Stimulated activated CD4-positive, alpha-beta T cell treated with anti-CD3 and anti-CD28 coated beads, Interleukin-15, amount 100 ng/mL, for 1 hour (primary cell): ENCODE measurements at places on chromosomes 1 and 21.

DNA sequence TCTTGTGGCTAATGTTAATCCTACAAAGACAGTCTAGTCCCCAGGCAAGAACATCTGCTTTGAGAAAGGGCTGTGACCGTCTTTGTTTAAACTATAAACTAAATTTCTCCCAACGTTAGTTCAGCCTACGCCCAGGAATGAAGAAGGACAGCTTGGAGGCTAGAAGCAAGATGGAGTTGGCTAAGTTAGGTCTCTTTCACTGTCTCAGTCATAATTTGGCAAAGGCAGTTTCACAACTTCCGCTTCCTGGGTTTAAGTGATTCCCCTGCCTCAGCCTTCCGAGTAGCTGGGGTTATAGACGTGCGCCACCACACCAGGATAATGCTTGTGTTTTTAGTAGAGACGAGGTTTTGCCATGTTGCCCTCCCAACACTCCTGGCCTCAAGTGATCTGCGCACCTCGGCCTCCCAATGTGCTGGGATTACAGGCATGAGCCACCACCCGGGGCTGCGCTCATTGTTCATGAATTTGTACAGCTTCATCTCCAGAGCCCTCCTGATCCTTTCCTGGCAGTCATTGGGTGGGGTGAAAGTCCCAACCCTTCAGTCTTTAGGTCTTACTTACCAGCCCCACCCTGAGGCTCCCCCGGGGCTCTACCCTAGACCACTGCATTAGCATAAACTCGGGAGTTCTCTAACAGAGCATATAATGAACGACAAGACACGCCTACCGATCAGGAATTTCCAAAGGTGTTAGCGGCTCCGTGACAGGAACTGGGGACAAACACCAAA, 4.9 kb upstream of the MASP2 start:
- no peak for DNase-seq

DNA sequence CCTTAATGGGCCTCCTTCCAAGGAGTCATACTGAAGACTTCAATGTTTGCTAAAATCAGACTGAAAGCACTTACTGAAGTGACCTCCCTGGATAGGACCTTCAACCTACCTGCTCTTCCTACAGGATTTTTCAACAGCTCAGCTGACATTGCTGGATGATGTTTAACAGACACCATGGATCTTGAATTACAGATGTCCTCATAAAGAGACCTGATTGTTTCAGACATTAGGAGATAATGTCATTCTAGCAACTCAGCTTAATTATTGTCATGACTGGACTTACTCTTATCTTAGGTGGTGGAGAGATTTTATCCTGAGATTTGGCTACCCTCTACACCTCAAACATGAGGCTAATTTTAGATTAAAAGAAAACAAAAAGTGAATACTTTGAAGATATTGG, 73.9 kb upstream of the SDC3 start:
- no peak for DNase-seq

GRCh38 chr1:74197255-74197654, 721 bp downstream of the LRRIQ3 start:
- DNase-seq: no peak

GRCh38 chr1:235586413-235586812, 63.2 kb downstream of the GNG4 start:
- DNase-seq: no peak

DNA sequence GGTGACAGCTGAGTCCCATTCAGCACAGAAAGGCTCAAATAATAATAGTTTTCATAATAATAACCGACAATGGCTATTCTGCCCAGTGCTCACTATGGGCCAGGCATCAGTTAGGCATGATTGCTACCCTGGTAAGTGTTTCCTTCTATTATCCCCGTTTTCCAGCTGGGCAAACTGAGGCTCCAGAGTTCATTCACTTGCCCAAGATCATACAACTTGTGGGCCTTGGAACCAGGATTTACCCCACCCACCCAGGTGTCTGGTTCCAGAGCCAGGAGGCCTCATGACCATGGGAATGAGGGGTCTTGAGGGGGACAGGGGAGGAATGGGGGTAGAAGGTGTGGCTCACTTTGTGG, 518 bp downstream of the PLOD1 start:
- no peak for DNase-seq

GRCh38 chr21:36092681-36093080, 22.9 kb downstream of the CBR1 start:
- DNase-seq: no peak

- DNase-seq: no peak
Measured at GRCh38 chr1:208684192-208684591, 440.0 kb upstream of the PLXNA2 start.

DNA sequence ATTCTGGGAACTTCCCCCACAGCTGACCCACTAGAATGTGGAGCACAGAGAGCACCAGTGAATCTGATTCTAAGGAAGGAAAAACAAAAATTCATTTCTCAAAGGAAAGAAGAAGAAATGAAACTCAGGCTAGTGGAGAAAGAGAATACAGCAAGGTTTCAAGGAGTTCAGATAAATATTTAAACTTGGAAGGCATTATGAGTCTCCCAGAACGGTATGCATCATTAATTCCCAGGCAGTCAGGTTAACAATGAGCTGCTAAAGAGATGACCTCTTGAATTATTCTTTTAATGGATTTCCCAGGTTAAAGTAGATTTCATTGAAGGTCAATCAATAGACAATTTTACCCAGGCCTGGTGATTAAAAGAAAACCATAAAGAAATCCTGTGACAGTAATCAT, 103.6 kb upstream of the KAZN start:
- DNase-seq: no peak

DNA sequence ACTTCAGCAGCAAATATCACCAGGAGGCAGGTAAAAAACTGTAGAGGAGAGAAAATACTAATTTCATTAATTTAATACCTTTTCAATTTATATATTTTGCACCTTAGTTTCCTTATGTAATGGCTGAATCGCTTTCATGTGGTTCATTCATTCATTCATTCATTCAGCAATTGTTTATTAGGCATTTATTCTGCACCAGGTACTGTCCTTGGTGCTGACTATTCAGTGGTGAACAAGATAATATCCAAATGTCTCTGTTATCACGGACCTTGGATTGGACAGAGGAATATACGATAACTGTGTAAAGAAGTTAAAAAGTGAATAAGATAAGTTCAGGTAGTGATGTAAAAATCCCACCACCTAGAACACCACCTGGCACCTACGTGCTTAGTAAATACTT, 28.8 kb downstream of the TSPAN2 start:
- DNase-seq: no peak

DNA sequence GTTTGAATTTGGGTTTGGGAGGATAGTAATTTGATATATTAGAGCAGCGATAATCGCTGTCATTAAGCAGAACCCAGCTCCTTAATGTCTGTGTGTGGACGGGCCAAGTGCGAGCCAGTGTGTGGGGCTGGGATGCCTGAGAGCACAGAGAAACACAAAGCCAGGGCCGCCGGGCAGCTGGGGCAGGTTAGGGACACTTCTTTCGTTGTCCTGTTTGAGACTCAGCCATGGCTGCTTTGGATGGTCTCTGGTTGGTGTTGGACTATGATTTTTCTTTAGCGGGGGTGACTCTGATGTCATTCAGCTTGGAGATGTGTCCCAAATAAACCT, 33.4 kb downstream of the ABCG1 start:
- DNase-seq: no peak

GRCh38 chr1:50132347-50132894, 23.7 kb downstream of the ELAVL4 start:
- no peak for DNase-seq

- DNase-seq: no peak
Measured at GRCh38 chr1:69110851-69111250, 456.9 kb upstream of the LRRC7 start.

GRCh38 chr1:203148579-203148978, 21.1 kb downstream of the ADORA1 start:
- no peak for DNase-seq

GRCh38 chr1:156659988-156660751, 17.0 kb downstream of the NES start:
- peak; percentile 78 for DNase-seq

DNA sequence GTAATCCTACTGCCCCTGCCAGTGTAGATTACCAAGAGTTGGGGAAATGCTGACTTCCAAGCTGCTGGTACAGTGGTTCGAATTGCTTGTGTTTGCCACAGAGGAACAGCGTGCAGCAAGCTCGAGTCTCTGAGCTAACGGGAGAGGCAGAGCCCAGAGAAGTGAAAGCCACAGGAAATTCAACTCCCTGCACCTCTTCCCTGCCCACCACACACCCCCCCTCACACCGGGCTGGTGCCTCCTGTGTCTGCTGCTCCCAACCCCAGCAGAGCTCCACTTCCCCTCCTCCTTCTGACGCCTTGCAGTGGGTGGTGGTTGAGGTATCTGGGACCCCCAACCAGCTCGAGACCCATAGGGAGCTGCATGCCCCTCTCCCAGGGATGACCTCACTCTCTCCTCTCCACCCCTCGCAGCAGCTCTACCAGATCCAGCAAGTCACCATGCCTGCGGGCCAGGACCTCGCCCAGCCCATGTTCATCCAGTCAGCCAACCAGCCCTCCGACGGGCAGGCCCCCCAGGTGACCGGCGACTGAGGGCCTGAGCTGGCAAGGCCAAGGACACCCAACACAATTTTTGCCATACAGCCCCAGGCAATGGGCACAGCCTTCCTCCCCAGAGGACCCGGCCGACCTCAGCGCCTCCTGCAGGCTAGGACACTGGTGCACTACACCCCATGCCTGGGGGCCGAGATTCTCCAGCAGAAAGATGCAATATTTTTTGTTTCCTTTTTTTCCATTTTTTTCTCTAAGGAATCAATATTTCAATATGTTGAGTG, 13.1 kb upstream of the KCNQ4 start:
- no peak for DNase-seq

- DNase-seq: no peak
Measured at GRCh38 chr1:30648408-30649000, 74.9 kb downstream of the MATN1 start.

GRCh38 chr1:213103377-213104306, 52.6 kb downstream of the RPS6KC1 start:
- DNase-seq: no peak
